Hepatocyte (in vitro differentiated cells): ENCODE measurements at places on chromosomes 13 and 19.

GRCh38 chr19:48190288-48190884 is 19.9 kb downstream of the ZSWIM9 start:
- peak; percentile 83 for DNase-seq

GRCh38 chr19:6516018-6516658 is 14.0 kb upstream of the TUBB4A start:
- peak; percentile 98 for DNase-seq

DNA sequence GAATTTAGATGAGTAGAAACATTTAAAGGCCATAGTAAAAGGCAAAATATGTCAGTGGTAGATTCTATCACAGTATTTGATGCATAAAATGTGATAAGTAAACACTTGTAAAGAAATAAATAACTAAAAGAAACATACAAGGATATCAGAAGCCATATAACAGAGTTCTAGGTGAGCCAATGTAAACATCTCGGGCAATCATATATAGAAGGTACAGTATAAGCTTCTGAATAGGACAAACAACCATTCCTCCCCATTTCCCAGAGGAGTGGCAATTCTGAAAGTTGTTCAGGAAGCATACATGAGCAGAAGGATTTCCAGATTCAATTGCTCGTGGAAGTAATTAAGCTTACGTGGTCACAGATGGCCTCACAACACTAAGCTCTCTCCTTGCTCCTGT is 267.3 kb downstream of the LHFPL6 start:
- no peak for DNase-seq

DNA sequence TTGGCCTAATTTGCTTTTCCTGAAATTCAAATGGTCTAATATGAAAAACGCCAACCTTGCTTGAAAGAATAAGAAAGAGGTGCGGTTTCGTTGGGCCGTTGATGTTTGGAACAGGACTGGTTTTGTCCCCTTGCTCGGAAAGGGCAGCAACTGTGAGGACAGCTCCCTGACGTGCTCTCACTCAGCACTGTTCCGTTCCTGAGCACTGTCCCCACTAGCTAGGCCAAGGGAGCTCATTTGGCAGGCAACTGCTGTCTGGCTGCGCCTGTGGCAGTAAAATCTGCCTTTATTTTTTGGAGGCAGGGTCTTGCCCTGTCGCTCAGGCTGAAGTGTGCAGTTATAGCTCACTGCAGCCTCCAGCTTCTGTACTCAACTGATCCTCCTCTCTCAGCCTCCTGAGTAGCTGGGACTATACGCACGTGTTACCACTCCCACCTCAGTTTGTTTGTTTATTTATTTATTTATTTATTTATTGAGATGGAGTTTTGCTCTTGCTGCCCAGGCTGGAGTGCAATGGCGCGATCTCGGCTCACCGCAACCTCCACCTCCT is 4.5 kb downstream of the LDLR start:
- DNase-seq = no peak

- DNase-seq = no peak
These were observed 46.2 kb downstream of the KLF2 start for GRCh38 chr19:16370641-16371391.

- DNase-seq = no peak
These were observed 7.0 kb upstream of the RB1 start for GRCh38 chr13:48296528-48296927.
